Gastrocnemius medialis (tissue), 4 donors: ENCODE measurements at places on chromosomes 5 and 9. TPM values are rescaled to one million over a fixed set of nuclear protein-coding genes. Genes with fewer than 3 reads are reported as not detected.
A peak's percentile ranks its signal among the peaks of the same experiment; 100 is the strongest.

GRCh38 chr9:104301755-104302154, 202.3 kb upstream of the OR13F1 start:
- no peaks in the 10 kb centered on the region for H3K27me3 ChIP-seq
- H3K4me1 ChIP-seq: no peaks in the 10 kb centered on the region
- no peaks in the 10 kb centered on the region for H3K36me3 ChIP-seq

- DNase-seq: no peak
- H3K27me3 ChIP-seq: no peaks in the 10 kb centered on the region
- no peak overlapping the region for H3K27ac ChIP-seq
- no peaks in the 10 kb centered on the region for H3K36me3 ChIP-seq
Observed at GRCh38 chr9:134693011-134693410, 51.4 kb downstream of the COL5A1 start.

- H3K27ac ChIP-seq: no peak overlapping the region
- H3K4me3 ChIP-seq: no peak overlapping the region
- no peaks in the 10 kb centered on the region for H3K4me1 ChIP-seq
- H3K27me3 ChIP-seq: no peaks in the 10 kb centered on the region
- DNase-seq: no peak
- H3K36me3 ChIP-seq: no peaks in the 10 kb centered on the region
Observed at GRCh38 chr5:116880150-116880549, 305.5 kb upstream of the SEMA6A start.

GRCh38 chr5:138542180-138542955, 668 bp downstream of the ETF1 start:
- peaks cover 67% of the 10 kb centered on the region for H3K4me1 ChIP-seq
- H3K27me3 ChIP-seq: no peaks in the 10 kb centered on the region
- DNase-seq: no peak
- peak overlapping the region; percentile 94 for H3K4me3 ChIP-seq
- no peaks in the 10 kb centered on the region for H3K36me3 ChIP-seq
- H3K27ac ChIP-seq: peak overlapping the region; percentile 99

- no peak for DNase-seq
- H3K4me3 ChIP-seq: no peak overlapping the region
- H3K27me3 ChIP-seq: no peaks in the 10 kb centered on the region
- H3K27ac ChIP-seq: no peak overlapping the region
- no peaks in the 10 kb centered on the region for H3K4me1 ChIP-seq
Observed at GRCh38 chr9:109342878-109343277, 22.0 kb upstream of the EPB41L4B start.

DNA sequence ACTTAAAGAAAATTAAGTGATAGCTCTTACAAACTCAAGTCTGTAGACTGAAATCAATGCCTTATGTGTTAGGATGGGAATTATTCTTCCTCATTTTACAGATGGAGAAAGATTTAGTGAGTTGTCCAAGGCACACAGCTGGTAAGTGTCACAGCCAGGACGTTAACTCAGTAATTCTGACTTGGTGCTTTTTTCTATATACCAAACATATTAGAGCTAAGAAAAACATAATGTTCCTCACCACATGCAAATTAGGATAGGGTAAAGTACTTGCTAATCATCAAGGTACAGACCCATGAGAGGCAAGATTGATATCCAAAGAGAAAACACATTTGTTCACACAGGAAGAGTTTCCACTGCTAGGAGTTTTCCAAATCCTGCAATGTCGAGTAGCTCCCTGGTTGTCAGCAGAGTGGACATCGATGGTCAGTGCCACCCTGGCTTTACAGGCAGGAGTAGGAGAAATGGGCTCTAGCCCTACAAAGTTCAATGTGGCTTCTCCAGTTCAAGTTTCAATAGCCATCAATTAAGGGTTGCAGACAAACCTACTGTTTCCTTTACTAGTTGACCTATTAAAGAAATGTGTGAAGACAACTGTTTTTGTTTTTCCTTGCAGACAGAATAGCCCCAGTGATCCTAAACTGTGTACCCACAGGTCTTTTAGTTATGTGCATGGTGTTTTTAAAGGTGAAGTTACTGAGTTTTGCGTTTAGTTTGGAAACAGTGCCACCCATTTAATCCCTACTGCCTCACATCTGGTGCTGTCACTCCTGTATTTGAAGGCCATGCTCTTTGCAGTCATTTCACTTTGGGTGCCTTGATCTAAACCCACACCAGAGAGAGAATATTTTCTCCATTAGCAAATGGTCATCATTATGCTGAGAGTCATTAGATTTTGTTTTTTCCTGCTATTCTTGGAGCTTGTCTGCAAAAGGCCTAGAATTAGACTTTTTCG, 460.8 kb upstream of the SMARCA2 start:
- H3K36me3 ChIP-seq: no peaks in the 10 kb centered on the region
- no peak for DNase-seq
- H3K27ac ChIP-seq: no peak overlapping the region
- H3K27me3 ChIP-seq: no peaks in the 10 kb centered on the region

F12 gene
- 0.95 TPM for total RNA-seq

MEGF10 gene
- 6.7 TPM for total RNA-seq
